RWPE1 (cell line): ENCODE measurements at places on chromosomes 4 and X.

GRCh38 chr4:81204571-81204970, 10.5 kb downstream of the PRKG2 start:
- no peak for DNase-seq

GRCh38 chrX:124518885-124519284, 172.5 kb downstream of the SH2D1A start:
- DNase-seq = no peak

GRCh38 chr4:160595646-160596045, 1492.8 kb downstream of the RAPGEF2 start:
- no peak for DNase-seq

- DNase-seq = no peak
Measured at GRCh38 chrX:79367907-79368306, 773 bp upstream of the ITM2A start.

GRCh38 chrX:47170861-47171692, 22.6 kb upstream of the UBA1 start:
- DNase-seq = no peak

- DNase-seq = no peak
Measured at GRCh38 chr4:7000421-7001176, 42.6 kb upstream of the TADA2B start.

- peak; percentile 38 for DNase-seq
Measured at GRCh38 chrX:118225711-118226428, 109.3 kb upstream of the KLHL13 start.

DNA sequence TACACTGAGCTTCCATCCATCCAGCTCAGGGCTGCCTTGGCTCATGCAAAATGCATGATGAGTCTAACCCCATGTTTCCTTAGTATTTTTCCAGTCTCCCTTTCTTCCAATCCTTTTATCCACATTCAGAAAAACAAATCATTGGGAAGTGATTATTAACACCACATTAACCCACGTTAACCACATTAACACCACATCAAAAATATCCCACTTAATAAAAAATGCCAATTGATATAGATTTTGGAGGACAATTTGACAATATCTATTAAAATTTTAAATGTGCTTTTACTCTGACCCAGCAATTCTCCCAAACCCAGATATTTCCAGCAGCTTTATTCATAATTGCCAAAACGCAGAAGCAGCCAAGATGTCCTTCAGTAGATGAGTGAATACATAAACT, 75.6 kb upstream of the SRD5A3 start:
- DNase-seq = no peak

DNA sequence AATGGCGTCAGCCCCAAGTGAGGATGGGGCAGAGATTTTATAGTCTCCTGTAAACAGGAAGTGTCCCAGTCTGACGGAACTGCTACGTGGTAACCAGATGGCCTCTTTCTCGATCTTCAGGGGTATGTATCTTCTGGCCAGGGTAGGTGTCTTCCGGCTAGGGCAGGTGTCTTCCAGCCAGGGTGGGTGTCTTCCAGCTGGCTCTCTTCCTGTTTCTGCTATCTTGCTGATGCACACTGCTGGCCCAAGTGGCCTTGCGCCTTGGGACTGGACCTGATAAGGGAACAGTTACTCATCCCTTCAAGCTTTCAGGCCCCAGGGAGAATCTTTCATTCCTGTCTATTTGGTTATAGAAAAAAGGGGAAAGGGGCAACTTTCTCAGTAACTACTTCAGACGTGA, 178.7 kb upstream of the MAGEE2 start:
- no peak for DNase-seq

GRCh38 chrX:101117701-101118100, 19.7 kb downstream of the CENPI start:
- DNase-seq = no peak

DNA sequence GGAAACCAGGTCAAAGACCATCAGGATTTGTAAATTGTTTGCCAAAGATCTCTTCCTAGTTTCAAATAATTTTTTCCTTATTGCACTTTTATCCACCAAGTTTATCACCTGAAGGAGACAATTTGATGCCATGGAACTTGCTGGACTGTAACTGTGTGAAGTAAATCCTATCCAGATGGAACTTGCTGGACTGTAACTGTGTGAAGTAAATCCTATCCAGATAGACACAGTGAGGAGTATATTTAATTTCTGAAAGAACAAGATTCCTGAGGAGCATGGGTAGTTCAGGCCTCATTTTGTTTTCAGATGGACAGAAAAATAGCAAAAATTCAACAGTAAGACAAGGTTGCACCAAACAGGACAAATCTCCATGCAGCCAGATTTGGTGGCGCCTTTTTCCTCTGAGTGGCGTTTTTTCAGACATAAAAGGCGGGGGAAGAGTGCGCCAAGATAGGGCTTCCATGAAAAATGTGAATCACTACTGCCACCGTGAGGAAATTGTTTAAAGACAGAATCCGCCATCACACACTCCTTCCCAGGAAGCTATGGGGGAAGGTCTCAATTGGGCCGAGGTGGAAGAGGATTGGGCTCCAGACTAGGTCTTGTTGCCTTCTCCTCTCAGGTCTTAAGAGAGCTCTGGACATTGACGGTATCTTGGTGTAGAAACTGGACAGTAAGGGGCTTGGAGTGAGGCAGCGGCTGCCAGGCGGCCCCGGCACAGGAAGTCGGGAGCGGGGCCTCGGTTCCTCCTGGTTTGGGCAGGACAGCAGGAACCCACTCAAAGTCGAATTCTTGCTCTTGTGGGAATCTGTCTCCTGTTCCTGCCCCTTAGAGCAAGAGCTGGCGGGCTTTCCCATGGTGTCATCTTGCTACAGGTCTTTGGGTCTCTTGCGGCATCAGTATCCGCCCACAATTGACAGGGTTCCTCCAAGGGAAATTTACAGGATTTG, 234.7 kb downstream of the OR13H1 start:
- DNase-seq = no peak

- peak; percentile 55 for DNase-seq
Measured at GRCh38 chr4:73661646-73662119, 41.4 kb upstream of the RASSF6 start.

- DNase-seq = no peak
Measured at GRCh38 chr4:79763486-79764075, 309.4 kb downstream of the ANTXR2 start.

DNA sequence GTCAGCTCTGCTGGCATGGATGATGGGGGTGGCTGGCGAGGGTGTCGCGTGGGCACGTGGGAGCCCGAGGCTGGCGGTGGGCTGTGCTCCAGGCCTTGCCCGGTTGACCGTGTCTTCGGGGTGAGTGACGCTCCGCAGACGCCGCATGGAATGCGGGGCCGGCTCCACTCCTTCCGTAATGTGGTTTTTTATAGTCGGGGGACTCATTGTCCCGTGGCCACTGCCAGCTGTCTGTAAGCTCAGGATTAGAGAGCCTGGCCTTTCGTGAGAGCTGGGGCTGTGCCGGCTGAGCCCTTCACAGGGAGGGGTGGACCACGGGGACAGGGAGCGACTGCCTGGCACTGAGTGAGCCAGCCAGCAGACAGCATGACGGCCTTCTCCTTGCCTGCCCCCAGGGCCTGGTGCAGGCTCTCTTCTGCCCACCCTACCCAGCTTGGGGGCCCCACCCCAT, 20.4 kb downstream of the DOK7 start:
- DNase-seq = no peak

GRCh38 chr4:165378745-165379677, at the start of gene CPE:
Gene CPE (plus strand): TSS chr4:165379008. CDS start chr4:165379222, 214 bp downstream.
- DNase-seq = peak; percentile 82

DNA sequence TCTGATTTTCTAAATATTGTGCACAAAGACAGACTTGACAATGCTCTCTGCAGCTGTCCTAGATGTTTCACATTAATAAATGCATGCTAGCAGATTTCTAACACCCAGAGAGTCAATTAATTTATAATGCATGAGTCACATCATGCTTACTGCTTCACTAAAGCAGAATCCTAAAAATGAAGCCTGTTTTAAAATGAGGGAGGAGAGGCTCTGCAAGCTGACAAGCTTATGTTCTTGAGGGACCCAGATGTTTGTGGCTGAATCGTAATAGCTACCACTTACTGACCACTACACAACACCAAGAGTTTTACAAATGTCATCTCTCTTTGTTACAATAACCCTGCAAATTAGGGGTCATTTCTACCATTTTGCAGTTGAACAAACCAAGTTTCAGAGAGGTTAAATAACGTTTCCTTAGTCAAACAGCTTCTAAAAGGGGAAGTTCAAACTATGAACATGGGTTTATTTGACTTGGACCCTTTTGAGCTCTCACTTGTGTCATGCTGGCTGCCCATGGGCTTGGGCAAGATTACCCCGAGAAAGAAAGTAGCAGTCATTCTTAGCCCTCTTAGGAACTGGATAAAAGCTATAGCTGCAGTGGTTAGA, 262.7 kb upstream of the ETNPPL start:
- no peak for DNase-seq

GRCh38 chrX:139642241-139642927, 65.6 kb downstream of the MCF2 start:
- no peak for DNase-seq

- no peak for DNase-seq
Measured at GRCh38 chrX:8083286-8083685, 87.8 kb downstream of the VCX2 start.

DNA sequence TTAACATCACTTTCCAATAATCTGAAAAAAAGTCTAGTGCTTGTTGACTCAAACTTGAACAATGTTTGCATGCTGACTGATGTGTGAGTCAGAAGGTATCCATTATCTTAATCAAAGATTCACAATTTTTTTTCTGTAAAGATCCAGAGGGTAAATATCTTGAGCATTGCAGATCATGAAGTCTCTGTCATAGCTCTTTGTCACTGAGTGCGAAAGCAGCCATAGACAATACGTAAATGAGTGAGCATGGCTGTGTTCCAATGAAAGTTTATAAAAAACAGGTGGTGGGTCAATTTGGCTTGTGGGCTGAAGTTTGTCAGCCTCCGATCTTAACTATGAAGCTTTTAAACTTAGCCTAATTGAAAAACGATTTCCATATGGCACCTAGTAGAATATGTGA, 37.7 kb downstream of the NHS start:
- peak; percentile 46 for DNase-seq

- no peak for DNase-seq
Measured at GRCh38 chr4:87938746-87939145, 36.8 kb upstream of the SPP1 start.

GRCh38 chr4:59024257-59024656, 1914.1 kb upstream of the IGFBP7 start:
- no peak for DNase-seq

- no peak for DNase-seq
Measured at GRCh38 chr4:91127831-91128230, 1000.6 kb downstream of the CCSER1 start.

GRCh38 chr4:27048429-27049238, 188.0 kb downstream of the STIM2 start:
- peak; percentile 67 for DNase-seq

DNA sequence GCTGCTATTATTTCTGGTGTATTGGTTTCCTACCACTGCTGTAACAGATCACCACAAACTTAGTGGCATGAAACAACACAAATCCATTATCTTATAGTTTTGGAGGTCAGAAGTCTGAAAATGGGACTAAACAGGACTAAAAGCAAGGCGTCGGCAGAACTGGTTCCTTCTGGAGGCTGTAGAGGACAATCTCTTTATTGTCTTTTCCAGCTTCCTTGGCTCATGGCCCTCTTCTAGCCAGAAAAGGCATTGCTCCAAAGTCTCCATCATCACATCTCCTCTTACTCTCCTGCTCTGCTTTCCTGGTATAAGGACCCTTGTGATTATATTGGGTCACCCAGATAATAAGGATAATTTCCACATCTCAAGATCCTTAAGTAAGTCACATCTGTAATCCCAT, 121.9 kb downstream of the CLCN4 start:
- no peak for DNase-seq

DNA sequence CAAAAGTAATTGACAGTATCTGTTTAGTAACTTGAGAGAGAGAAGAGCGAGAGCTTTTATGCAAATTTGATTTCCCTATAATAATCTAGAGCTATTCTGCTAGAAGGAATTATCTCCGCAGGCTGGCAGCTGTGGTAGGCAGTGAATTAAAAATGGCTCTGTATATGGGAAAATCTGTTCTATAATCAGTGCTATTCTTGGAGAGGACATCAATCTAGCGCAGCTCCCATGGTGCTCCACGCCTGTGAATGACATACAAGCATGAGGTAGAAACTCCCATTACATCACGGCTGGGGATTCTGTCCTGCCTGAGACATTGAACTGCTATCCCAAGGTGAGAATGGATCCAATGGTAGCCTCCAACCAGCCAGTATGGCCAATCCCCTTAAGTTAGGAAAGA, 179.0 kb downstream of the DHX15 start:
- DNase-seq = no peak

- DNase-seq = no peak
Measured at GRCh38 chrX:95762716-95763115, 921.9 kb upstream of the DIAPH2 start.

DNA sequence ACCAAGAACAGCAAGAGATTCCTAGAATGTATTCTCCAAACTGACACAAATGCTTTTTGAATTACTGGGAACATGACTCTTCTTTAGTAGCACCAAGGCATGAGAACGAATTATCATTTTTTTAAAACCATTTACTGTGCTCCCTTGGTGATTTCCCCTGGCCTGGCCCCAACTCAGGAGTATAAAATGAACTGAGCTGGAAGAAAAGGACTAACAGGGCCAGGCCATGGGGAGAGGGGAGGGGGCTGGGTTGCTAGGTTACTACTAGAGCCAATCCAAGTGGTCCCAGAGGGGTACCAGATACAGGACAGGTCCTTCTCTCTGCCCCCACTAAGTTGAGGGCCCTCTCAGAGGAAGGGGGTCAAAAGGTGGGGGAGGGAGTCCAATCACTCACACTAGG, 23.1 kb downstream of the SASH3 start:
- no peak for DNase-seq

- no peak for DNase-seq
Measured at GRCh38 chr4:67542076-67542475, 3.2 kb downstream of the CENPC start.

- no peak for DNase-seq
Measured at GRCh38 chr4:25978327-25978726, 64.3 kb downstream of the SMIM20 start.

DNA sequence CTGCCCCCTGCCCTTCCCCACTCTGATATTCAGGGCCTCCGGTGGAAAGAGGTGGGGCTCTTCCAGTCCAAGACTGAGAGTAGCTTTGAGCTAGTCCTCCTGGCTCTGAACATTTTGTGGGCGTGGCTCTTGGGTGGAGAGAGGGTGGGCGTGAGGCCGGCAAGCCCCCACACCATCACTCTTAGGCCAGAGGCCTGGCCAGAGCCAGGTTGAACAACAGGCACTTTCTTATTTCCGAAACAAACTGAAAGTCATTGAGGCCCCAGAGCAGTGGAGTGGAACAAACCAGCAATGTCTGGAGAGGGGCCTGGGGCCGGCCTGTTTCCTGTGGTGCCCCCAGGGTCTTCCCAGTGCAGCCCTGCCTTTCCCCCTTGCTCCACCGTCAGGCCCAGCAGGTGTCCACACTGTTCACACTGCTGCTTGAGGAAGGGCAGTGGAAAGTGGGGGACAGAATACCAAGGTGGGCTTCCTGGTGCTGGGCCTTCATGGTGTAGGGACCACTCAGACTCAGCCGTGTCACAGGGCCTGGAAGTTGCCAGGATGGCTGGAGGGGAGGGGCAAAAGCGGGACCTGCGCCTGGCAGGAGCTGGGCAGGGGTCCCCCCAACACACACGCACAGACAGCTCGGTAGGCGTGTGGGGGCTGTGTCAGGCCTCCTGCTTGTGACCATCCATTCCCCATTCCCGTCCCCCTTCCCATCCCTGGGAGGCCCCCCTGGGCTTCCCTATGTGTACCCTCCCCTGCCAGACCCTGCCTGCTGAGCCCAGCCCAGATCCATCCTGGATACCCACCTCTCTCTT, 2.9 kb downstream of the ADRA2C start:
- no peak for DNase-seq

GRCh38 chrX:9758021-9758638, 7.5 kb downstream of the GPR143 start:
- no peak for DNase-seq
